ENCODE measurements at places on chromosomes 2 and 18.

- DNase-seq, result no peak
Measured at GRCh38 chr18:58156516-58156915, 112.5 kb downstream of the NEDD4L start.

DNA sequence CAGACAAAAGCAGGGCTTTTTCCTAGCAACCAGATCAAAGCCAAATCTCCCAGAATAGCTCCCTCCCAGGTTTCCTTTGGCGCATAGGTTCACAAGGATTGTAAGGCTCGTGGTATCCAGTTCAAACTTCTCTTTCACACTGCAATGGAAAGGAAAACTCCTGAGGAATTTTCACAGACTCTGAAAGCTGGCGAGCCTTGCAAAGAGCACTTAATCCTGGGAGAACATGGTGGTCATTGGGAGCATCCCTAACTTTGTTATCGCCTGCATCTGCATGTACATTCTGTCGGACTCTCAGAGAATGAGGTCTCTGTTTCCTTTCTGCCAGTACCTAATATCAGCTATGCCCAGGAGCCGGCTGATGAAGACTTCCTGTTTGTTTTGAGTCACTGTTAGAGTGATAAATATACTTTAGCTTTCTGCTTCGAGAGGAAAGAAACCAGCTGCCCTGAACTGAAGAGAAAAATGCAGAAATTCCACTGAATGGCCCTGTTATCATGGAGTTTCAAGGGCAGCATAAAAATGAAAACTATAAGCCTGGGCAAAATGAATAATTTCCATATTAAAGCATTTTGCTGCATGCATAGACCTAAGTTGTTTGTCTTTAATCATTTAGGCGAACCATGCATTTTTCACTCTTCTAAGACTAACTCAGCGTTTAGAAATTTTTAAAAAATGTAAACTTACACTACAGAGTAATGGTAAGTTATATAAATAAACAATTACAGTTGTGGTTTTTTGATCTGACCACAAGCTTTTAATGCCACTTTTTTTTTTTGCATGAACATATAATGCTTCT, 76.4 kb upstream of the ZEB2 start:
- no peak for DNase-seq

DNA sequence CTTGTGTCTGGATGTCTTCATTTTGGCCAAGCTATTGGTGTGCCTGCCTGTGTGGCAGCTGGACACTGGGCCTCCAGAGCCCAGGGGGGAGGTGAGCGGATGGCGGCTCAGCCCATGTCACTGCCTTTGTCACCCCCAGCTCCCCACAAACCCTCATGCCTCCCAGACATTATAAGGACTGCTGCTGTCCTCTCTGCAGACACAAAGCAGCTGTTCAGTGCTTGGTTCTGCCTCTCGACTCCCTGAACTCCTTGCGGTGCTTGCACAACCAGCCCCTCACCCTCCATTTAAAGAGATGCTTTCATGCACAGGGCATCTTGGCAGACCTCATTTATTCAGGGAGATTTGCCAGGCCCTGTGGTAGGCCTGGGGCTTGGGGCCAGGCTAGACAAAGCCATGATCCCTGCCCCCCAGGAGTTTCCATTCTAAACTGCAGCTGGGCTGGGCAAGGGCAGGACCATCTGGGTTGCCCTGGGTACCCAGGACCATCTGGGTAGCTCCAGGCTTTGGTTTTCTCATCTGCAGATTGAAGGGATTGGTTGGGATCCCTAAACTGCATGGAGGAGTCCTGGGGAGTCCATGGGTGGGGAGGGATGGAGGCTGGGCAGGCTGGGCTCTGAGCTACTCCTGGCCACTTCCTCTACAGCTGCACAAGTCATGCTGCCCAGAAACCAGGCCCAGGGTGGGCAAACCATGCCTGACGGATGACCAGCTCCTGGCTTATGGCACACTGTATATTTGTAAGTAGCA, 168.5 kb downstream of the CELF4 start:
- DNase-seq, result no peak

GRCh38 chr18:75137346-75137877, 71.5 kb downstream of the PTGR3 start:
- no peak for DNase-seq

DNA sequence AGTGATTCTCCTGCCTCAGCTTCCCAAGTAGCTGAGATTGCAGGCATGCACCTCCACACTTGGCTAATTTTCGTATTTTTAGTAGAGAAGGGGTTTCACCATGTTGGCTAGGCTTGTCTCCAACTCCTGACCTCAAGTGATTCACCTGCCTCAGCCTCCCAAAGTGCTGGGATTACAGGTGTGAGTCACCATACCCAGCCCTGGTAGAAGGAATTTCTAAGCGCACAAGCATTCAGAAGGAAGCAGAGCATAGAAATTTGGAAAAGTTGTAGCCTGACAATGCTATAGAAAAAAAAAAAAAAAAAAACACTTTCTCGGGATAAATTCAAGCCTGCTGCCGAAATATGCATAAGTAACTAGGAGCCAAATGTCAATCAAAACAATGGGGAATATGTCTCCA, 249.4 kb downstream of the GRB14 start:
- DNase-seq, result no peak

- DNase-seq, result no peak
Measured at GRCh38 chr18:28504066-28504465, 327.1 kb upstream of the CDH2 start.

DNA sequence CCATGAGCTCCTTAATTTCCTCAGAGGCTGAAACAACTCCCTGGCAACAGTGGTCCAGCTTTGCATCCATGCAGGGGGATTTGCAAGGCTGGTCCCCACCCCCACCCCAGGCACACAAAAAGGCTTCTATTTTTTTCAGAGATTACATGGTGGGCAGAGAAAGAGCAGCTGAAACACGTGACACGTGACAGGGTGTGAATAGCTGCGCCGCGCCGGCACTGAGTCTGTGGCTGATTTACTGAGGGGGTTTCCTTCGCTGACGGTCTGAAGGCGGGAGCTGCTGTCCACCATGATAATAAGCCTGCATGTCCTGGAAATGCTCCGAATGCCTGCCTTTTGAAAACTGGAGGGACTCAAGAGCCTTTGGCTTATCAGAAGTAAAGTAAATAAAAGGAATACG, 50.7 kb upstream of the APCDD1 start:
- no peak for DNase-seq

GRCh38 chr2:223528036-223528435, 74.1 kb downstream of the SCG2 start:
- no peak for DNase-seq

- DNase-seq, result no peak
Measured at GRCh38 chr2:208827549-208828221, 421.1 kb downstream of the PTH2R start.

DNA sequence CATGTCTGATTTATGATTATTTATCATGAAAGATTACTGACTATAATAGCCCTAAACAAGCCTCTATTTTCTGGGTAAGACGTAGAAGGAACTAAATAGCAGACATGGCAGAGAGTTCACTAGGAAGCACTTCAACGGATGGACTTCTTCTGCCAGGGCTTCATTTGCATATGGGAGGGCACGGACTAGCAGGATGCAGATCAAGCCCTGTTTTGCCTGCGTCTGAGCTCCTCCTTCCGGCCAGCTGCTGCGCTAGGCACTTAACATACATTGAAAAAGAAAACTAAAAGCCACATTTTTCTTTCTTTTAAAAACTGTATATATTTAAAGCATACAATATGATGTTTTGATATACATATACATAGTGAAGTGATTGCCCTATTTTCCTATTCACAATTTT, 340.0 kb upstream of the MEX3C start:
- DNase-seq, result peak; percentile 36

- no peak for DNase-seq
Measured at GRCh38 chr2:54591551-54591950, 131.9 kb upstream of the EML6 start.

DNA sequence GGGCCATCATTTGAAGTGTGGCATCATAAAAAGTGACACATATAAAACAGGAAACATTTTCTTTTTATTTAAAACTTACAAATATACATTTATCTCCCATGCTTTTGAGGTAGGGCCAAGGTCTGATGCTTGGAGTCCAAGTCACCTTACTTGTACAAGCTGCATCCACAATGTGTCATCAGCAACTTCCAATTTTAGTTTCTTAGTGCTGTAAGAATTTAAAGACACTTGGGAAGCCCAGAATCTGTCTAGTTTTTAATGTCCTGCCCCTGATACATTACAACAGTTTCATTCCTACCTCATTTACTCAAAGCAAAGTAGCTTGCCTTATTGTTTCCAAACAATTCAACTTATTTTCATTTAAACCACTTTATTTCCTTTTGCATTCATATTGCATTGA, 297.7 kb downstream of the MTX2 start:
- DNase-seq, result no peak

DNA sequence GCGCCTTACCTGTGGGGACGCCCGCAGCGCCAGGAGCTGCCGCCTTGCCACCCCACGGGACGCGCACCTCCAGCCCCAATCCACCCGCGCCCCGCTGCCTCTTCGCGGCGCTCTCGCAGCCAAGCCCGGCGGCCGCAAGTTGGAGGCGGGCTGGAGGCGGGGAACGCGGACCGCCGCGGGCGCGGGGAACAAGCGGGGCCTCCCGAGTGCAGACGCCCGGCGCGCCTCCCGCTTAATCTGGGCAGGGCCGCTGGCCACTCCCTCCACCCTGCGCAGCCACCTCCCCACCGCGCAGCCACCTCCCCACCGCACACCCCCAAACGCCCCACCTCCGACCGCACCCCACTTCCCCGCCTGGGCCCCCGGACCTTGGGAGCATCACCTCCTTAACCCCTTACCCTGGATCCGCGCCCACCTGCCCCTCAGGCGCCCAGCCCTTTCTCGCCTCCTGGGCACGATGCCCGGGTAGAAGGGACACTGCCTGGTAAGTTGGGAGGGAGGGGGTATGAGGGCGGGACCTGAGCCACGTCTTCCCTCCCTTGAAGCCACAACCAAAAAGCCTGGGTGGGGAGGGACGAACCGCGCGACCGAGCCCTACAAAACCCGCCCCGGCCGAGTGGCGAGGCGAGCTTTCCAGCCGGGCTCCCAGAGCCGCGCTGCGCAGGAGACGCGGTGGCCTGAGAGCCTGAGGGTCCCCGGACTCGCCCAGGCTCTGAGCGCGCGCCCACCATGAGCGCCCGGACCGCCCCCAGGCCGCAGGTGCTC, at the start of the genes COL4A3 and COL4A4:
TSS of gene COL4A3 (plus strand) at position 627 of the 765 bp plus-strand sequence. CDS start at position 730, 103 bp downstream.
TSS of gene COL4A4 (minus strand) at position 208 of the 765 bp plus-strand sequence. CDS start 16,722 bp downstream, outside the sequence.
- peak; percentile 38 for DNase-seq

- DNase-seq, result no peak
Measured at GRCh38 chr2:9820020-9820973, 23.0 kb upstream of the TAF1B start.

DNA sequence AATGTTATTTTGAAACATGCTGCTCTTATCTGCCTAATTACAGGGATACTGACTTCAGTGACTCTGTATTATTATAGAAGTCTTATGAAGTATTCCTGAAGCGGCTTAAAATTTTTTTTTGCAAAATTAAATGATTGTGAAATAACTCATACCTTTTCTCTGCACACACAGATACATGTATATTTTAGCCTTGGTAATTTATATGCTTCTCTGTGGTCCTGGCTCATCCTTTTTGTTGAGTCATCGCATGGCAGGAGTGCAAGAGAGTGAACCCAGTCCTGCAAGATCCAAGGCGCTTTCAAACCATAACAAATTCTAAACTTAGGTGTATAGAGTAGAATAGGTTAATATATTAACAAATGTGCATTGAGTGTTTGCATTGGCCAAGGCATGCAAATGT, 8.6 kb downstream of the CCNT2 start:
- DNase-seq, result no peak

DNA sequence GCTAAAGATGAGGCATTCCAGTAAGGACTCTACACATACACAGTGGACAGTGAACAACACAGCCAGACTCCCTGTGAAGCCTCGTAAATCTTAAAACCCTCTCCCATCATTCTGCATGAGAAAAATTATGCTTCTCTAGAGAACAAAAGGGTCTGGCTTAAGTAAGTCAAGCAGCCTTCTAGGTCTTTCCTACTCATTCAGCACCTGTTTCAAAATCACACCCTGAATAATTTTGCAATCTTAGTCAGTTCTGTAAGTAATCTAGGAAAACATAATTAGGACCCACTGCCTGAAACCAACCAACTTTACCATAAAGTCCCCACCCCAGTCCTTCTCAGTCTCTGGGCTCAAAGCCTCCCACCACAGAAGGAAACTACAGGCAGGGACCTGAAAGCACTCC, 19.7 kb downstream of the IAH1 start:
- no peak for DNase-seq

- DNase-seq, result no peak
Measured at GRCh38 chr2:176682278-176682677, 413.0 kb downstream of the MTX2 start.

- DNase-seq, result no peak
Measured at GRCh38 chr2:169203952-169204351, 134.6 kb downstream of the DHRS9 start.

GRCh38 chr2:99472600-99472960, 17.2 kb downstream of the REV1 start:
- no peak for DNase-seq

GRCh38 chr18:47280121-47280520, 28.7 kb upstream of the SKOR2 start:
- no peak for DNase-seq
